ENCODE measurements at places on chromosomes 13 and 19.

DNA sequence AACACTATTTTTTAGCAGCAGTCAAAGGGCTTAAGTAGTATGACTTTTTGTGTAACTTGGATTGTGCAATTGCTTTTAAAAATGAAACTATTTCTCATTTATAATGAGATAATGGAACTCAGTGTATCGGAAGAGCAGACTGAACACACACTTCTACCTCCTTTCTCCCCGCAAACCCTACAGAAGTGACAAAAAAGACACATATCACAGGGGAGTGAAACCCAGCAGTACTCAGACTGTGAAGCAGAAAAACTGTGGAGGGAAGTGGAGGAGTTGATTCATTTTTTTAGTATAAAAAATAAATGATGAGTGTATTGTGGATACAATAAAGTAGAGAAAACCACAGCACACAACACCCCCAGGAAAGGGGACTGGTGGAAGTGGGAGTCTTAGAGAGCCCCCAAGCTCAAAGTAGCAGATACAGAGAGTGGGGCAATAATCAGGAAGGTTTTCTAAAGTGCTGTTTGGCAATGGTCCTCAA, 9.7 kb downstream of the LPAR6 start:
- peak; percentile 41 for DNase-seq

DNA sequence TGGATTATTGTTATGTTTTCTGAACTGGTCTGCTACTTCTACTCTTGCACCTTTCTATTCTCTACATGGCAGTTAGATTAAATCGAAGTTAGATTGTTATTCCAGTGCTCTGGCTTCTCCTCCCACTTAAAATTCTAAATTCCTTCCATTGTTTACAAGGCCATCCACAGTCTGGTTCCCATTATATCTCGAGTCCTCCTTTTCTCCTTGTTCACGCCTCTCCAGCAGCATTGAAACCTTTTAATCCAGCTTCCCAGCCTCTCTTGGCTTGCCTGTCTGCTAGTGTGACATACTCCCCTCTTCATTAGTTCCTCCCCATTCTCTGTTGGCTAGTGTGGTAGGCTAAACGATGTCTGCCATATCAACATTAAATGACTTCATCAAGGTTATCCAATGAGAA, 54.5 kb downstream of the DNAJC15 start:
- DNase-seq: no peak

GRCh38 chr19:30070968-30071632, 129.1 kb downstream of the URI1 start:
- no peak for DNase-seq

- DNase-seq: no peak
Observed at GRCh38 chr13:104975272-104975671, 1560.2 kb downstream of the EFNB2 start.

DNA sequence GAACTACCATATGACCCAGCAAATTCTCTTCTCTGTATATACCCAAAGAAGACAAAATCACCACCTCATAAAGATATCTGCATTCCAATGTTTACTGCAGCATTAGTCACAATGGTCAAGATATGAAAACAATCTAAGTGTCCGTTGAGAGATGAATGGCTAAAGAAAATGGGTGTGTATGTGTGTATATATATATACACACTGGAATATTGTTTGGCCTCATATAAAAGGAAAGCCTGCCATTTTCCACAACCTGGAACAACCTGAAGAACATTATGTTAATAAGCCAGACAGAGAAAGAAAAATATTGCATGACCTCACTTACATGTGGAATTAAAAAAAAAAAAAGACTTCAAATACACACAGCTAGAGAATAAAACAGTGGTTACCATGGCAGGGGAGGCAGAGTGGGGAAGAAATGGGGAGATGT, 29.5 kb upstream of the RBM26 start:
- no peak for DNase-seq

GRCh38 chr13:59744747-59745391, 418.9 kb downstream of the DIAPH3 start:
- no peak for DNase-seq

- no peak for DNase-seq
Observed at GRCh38 chr13:22793598-22794134, 387.1 kb upstream of the SGCG start.

- peak; percentile 5 for DNase-seq
Observed at GRCh38 chr19:6045108-6045507, 65.2 kb downstream of the RFX2 start.

GRCh38 chr13:77876176-77876575, 42.5 kb downstream of the EDNRB start:
- no peak for DNase-seq

- DNase-seq: no peak
Observed at GRCh38 chr13:85419611-85420010, 379.6 kb downstream of the SLITRK6 start.

DNA sequence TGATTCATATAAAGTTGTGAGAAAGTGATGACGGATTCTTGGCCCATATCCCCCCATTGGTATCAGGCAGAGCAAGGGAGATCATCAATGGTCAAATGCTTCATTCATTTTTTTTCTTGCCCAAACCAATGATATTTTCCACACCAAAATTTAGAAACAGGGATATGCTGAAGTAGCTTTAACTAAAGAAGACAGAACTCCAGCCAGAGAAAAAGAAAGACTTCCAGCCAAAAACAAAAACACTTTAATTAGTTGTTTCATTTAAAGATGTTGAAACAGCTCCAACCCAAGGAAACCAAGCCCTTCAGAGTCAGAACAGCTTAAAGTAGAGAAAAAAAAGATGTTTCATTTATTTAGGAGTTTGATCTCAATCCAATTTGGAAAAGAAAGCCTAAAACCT, 358.9 kb upstream of the NBEA start:
- no peak for DNase-seq

DNA sequence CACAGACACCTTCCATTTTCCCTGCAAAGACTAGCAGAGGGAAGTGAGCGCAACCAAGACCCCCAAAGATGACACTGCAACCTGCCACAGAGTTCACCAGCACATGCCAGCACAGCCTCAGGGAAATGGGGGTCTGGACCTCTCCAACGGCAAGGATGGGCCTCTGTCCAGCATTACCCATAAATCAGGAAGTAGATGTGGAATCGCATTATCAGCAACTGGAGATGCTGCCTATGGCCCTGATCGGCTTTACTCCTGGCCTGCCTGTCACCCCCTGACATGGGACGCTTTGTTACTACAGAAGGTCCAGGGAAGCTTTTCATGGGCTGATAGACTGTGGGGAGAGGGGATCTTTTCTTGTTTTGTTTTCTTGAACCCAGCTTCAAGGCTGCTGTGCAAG, 41.4 kb upstream of the POU2F2 start:
- DNase-seq: no peak

- no peak for DNase-seq
Observed at GRCh38 chr19:54661846-54662481, 821 bp upstream of the LILRB4 start.

DNA sequence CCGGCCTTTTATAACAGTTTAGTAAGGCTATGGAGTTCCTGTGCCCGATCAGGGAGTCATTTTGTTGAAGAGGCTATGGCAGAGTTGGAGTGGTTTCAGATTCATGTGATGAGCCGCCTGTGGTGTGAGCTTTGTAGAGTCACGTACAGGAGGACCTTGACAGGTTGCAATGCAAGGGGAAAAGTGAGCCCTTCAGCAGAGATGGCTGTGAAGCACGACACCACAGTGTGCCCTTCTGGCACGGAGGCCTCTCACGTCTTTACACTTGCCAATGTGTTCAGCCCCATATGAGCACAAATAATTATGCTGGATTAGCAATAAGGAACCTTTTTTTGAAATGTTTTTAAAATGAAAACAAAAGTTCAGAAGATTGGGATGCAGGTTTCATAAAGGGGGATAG, 499.8 kb downstream of the LIG4 start:
- no peak for DNase-seq

DNA sequence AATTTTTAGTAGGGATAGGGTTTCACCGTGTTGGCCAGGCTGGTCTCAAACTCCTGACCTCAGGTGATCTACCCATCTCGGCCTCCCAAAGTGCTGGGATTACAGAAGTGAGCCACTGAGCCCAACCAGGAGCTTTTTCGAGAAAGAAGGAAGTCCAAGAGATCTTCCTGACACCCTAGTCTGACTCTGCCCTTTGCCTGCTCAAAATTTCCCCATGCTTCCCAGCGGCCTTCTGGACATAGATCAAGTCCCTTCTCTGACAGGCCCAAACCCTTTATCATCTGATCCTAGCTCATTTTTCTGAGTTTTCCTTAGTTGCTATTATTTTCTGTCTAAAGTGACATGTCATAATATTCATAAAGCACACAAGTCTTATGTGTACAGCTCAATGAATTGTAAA, 1.5 kb upstream of the BAX start:
- no peak for DNase-seq

DNA sequence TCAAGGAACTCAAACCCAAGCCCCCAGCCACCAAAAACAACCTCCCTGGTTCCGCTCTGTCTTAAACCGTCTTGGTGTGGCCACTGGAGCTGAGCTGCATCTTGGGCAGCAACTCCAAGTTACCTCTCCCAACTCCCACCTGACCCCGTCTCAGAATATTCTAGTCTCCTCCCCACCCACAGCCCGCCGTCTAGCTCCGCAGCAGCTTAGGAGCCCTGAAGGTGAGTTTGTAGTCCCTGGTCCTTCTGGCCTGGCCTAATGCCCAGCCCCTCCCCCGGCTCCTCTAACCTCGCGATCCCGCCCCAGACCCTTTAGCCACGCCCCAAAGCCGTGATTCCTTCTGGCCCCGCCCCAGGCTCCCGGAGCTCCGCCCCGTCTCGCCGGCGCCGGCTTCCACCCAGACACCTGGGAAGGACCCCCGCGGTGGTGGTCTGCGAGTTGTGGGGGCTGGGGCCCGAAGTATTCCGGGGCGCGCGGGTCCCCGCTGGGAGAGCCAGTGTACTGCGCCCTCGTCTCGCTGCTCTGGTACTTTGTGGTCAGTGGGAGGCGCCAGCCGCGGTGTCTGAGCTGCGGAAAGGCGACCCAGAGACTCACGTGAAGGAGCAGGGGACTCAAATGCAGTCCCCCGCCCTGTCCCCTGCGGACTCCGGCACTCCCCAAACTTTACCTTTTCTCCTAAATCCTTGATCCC, 2.5 kb upstream of the LHB start:
- peak; percentile 83 for DNase-seq

GRCh38 chr19:10864538-10864899, 6.8 kb upstream of the CARM1 start:
- DNase-seq: peak; percentile 91

DNA sequence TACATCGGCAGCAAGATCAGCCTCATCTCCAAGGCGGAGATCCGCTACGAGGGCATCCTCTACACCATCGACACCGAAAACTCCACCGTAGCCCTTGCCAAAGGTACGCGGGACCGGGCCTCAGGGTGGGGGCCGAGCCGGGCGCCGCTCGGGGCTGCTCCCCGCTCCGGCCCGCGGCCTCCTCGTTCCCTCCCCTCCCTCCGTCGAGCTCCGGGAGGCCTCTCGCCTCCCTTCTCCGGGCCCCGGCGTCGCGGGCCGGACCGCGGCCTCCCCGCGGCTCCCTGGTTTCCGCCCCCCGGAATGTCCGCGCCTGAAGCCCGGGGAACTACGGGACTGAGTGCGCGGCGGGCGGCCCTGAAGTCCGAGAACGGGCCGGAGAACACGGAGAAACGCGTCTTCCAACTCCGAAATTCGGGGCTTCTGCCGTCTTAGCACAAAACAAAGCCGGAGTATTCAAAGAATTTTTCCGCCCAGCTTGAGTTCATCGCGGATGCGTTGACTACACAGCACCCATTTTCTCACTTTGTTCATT, 423 bp downstream of the LSM14A start:
- DNase-seq: no peak

GRCh38 chr19:32171719-32172151, 173.7 kb upstream of the ZNF507 start:
- no peak for DNase-seq

DNA sequence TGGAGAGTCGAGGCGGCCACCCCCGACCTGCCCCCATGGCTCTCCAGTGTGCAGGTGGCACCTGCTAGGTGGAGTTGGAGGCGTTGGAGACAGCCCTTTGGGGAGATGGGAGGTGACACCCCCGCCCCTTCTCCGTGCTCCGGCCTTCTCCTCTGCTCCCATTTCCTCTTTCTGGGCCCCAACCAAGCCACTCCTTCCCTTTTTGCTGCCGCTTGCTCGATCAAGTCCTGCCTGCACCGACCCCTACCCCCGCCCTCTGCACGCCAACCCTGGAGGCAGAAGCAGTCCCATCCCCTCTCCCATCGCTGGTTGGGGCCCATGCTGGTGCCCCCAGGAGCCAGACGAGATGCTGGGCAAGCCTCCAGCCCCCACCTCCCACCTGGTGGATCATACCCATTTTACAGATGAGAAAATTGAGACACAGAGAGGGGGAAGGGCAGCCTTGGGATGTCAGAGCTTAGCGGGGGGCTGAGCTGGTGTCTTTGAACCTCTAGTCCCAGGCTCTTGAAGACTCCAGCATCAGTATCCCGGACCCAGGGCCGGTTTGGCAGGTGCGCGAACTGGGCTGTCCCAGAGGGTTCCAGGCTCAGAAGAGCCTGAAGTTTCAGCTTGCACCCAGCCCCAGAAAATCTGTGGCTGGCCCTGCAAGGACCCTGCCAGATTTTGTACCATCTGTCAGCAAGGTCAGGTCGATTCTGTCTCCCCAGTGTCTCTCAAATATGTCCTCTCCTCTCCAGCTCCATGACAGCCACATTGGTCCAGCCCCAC, 10.3 kb downstream of the GNA15 start:
- DNase-seq: no peak

DNA sequence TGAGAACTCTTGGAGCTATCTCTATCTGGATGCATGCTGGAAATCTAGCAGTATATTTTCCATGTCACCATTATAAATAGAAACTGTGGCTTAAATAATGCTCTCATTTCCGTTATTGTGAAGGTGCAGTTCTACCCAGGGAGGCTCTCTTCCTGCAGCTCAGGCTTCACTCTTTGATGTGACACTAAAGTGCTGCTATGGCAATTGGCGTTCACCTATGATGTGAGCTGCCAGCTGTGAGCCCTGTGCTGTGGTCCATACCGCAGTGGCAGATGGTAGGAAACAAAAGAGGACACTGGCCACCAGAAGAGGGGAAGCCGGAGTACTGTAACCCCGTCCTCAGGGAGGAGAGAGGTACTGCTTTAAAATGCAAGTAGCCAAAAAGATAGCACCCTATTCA, 40.6 kb upstream of the ZNF681 start:
- no peak for DNase-seq

- no peak for DNase-seq
Observed at GRCh38 chr13:31121379-31122140, 40.1 kb downstream of the HSPH1 start.

- no peak for DNase-seq
Observed at GRCh38 chr13:36323951-36324566, 22.1 kb downstream of the SPART start.

DNA sequence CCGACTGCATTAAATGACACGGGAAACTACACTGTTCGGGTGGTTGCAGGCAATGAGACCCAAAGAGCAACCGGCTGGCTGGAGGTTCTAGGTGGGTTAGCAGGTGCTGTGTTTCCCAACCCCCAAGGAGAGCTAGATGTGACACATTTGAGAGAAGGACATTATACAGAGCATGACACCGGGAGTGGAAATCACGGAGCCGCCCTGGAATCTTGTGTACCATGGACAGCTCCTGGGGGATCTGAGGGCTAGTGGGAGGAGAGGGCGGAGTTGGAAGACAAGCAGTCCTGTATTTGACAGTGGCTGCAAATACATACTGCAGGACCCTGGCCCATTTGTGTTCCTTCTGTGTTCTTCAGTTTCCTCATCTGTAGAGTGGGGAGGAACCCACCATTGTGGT, 2.3 kb downstream of the CEACAM18 start:
- no peak for DNase-seq

- DNase-seq: no peak
Observed at GRCh38 chr13:80050252-80050651, 290.7 kb downstream of the SPRY2 start.
